Activated naive CD8-positive, alpha-beta T cell treated with anti-CD3 and anti-CD28 coated beads for 36 hours (primary cell): ENCODE measurements at places on chromosomes 12 and 14. TPM values are rescaled to one million over a fixed set of nuclear protein-coding genes. Genes with fewer than 3 reads are reported as not detected.

DNA sequence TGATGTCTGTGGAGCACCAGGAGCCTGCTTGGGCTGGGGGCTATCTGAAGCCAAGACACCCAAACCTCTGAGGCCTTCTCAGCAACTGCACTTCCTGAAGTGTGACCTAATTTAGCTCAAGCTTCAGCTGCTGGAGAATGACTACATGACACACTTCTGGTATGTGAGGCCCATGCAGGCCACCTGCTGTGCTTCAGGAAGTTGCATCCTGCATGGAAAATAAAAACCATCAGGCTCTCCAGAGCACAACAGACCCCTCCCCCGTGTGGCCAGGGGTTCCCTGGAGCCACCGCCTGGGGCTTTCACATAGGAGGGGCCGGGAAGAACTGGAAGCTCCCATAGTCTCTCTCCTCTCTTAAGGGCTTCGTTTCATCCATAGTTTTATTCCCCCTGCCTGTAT lies 217.7 kb downstream of the SLC15A4 start:
- no peak for DNase-seq

DNA sequence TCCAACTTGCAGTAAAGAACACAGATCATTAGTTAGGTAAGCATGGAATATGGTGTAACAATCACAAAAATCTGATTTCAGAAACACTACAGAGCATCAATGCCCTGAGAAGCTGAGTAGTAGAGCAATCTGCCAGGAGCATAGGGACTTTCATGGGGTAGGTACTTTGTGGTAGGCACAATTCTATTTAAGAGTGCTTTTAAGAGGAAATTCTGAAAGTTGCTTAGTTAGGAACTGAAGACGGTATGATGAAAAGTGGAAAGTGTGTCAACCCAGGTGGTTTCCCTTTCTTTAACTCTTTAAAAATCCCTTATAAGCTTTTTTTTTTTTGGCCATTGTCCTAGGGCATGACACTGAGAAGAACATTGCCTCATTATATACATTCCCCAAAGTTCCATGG lies 535.7 kb upstream of the FBXO33 start:
- no peak for DNase-seq

- DNase-seq: peak; percentile 78
These were observed 1.8 kb downstream of the GALNT9 start for GRCh38 chr12:132327336-132328171.

DNA sequence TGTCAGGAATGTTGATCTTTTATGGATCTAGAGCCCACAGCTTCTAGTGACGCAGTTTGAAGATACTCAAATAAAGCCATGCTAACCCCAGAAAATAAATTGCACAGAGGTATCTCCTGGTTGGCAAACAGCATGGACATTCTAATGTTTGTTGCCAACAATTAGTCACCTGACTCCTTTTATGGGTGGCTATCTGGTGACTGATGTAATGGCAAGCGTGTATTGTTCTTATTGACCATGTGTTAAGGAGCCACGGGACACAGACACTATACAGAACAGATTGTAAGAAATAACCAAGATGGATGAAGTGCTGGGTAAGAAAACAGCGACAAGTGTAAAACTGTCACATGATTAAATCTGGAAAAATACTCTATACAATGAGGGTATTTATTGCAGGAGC lies 401.3 kb upstream of the PDE3A start:
- no peak for DNase-seq

- DNase-seq: no peak
These were observed 32.3 kb downstream of the BEST3 start for GRCh38 chr12:69666798-69667197.

- no peak for DNase-seq
These were observed 404.4 kb downstream of the SLC6A15 start for GRCh38 chr12:84507956-84508850.

CGRRF1 gene
- 12.9 TPM for total RNA-seq

PTPN21 gene
- total RNA-seq: 0.25 TPM

TAS2R8 gene
- not detected for total RNA-seq

C14orf39 gene
- total RNA-seq: not detected

KRT83 gene
- total RNA-seq: not detected

CMA1 gene
- total RNA-seq: 0.25 TPM
